B cell (primary cell): ENCODE measurements at places on chromosomes 5 and 9.

- DNase-seq: no peak
These were observed 492.6 kb downstream of the EBF1 start for GRCh38 chr5:158607088-158607487.

DNA sequence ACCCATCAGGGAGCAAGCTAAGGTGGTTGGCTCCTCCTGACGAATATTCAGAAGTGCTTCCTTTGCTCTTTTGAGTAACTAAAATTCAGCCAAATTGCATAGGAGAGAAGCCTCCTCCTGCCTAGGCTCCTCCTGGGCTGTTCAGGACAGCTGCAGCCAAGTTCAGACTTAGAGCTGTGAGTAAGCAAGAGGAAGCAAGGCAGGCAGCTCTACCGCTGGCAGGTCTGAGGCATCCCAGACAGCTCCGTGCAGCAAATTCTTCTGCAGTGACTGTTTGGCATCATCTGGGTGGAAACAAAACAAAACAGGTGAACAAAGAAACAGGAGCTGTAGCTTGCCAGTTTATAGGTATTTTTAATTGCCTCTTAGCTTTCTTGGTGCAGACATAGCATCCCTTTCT lies 421.0 kb downstream of the GADD45G start:
- peak; percentile 35 for DNase-seq

- DNase-seq: no peak
These were observed 1026.5 kb downstream of the NR2F1-AS1 start for GRCh38 chr5:92554447-92555085.

DNA sequence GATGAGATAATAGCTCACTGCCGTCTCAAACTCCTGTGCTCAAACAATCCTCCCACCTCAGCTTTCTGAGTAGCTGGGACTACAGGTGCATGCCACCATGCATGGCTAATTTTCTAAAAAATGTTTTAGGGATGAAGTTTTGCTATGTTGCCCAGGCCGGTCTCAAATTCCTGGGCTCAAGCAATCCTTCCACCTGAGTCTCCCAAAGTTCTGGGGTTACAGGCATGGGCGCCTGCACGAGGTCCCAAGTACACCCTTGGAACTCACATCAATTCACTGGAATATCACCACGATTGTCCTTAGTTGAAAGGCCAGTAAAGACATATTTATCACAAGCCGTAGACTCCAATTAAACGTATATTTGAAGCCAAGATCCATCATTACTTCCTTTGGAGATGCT lies 184.6 kb downstream of the IRX1 start:
- DNase-seq: no peak

DNA sequence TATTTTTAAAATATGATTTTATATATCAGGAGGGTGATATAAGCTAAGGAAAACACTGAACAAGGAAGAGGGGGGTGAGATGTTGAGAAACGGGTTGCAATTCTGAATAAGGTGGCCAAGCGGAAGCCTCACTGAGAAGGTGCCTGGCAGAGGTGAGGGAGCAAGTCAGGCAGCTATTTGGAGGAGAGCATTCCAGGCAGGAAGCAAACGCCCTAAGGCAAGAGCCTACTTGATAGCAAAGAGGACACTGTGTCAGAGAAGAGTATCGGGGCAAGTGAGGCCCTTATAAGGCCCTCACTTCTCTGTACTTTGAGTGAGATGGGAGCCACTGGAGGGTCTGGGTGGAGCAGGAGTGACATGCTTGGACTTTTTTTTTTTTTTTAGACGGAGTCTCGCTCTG lies 8.0 kb upstream of the CTNNA1 start:
- DNase-seq: no peak
